ENCODE measurements at places on chromosomes 11 and 22. TPM values are rescaled to one million over a fixed set of nuclear protein-coding genes. Genes with fewer than 3 reads are reported as not detected.

- no peak for DNase-seq
Observed at GRCh38 chr22:50206599-50206998, 5.8 kb downstream of the SELENOO start.

DNA sequence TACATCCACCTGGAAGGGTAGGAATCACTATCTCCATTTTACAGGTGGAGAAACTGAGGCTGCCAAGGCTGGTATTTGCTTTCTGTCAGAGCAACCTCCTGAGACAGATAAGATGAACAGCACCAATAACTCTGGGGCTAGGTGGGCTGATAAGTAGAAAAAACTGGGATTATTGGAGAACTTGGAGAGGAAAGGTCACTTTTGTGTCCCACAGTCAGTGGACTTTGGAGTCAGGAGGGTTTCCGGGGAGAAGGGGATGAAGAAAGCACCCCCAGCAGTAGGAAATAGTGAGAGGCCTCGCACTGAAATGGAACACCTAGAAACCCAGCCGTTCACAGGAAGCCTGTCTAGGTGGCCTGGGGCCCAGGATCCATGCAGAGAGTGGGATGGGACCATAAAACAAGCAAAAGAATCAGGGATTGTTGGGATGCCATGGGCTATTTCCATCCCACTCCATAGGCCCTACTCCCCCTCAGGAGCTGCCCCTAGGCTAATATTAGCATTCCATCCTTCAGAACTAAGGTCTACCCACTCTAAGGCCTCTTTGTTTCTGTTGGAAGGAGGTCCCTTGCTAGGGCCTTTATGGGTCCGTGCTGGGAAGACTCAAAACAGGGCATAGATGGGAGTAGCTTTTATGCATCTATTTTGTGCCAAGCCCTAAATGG, 31.0 kb upstream of the FCHSD2 start:
- DNase-seq: no peak

DNA sequence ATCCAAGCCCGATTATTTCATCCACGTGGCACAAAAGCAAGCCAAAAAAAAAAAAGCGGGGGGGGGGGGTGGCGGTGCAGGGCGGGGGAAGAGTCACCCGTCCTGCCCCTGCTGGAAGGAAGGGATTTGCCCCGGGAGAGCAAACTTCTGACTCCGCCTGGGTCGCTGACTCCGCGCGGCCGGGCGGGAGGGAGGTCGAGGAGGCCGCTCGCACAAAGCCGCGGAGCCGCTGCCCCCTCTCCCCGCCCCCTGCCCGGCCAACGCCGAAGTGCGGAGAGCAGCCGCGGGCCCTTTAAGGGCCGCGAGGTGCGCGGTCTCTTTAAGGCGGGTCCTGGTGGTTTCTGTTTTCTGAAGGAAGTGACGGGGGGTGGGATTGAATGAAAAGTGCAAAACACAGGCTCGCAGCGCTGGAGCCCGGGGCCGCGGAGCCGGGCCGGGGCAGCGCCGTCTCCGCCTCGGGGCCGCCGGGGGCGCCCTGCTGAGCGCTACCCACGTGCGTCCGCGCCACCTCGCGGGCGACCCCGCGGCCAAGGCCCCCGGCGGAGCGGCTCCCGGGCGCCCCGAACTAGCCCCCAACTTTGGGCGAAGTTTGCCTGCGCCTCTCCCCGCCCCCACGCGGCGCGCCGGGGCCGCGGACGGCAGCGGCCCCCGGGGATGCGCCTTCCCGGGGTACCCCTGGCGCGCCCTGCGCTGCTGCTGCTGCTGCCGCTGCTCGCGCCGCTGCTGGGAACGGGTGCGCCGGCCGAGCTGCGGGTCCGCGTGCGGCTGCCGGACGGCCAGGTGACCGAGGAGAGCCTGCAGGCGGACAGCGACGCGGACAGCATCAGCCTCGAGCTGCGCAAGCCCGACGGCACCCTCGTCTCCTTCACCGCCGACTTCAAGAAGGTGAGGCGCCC, at the start of gene OAF:
Gene OAF, plus strand, starts transcription at position 407 of the 896 bp plus-strand sequence. Its CDS starts 248 bp downstream, at position 655.
- DNase-seq: no peak

- no peak for DNase-seq
Observed at GRCh38 chr11:9170450-9170849, 79.1 kb upstream of the SCUBE2 start.

DNA sequence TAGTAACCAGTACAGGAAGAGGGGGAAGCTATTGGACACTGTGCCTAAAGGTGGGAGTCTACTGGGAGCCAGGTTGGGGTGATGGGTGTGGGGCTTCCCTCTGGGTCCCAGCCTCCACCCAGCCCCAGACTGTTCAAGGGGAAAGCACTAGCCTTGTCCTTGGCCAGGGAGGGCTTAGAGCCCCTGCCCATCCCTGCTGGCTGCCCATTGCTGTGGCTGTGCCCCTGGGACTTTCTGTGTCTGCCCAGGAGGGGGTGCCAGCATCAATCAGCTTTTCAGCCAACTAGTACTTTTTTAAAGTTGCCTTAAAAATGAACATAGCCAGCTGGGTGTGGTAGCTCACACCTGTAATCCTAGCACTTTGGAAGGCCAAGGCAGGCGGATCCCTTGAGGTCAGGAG, 19.9 kb downstream of the INCENP start:
- DNase-seq: peak; percentile 56

DNA sequence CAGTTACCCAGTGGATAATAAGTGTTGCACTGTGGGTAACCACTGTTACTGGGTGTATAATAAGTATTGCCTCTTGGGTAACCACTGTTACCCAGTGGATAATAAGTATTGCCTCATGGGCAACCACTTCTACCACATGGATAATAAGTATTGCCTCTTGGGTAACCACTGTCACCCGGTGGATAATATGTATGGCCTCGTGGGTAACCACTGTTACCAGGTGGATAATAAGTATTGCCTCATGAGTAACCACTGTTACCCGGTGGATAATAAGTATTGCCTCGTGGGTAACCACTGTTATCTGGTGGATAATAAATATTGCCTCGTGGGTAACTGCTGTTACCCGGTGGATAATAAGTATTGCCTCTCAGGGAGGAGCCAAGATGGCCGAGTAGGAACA, 29.7 kb upstream of the NXPE4 start:
- no peak for DNase-seq

- DNase-seq: peak; percentile 64
Observed at GRCh38 chr22:47115921-47116320, 353.5 kb downstream of the TBC1D22A start.

GRCh38 chr22:37479196-37479595, 7.0 kb downstream of the MFNG start:
- no peak for DNase-seq

TRIM49D1 gene
- total RNA-seq: not detected

- DNase-seq: no peak
Observed at GRCh38 chr11:97557399-97557798, 1167.6 kb downstream of the JRKL start.

DNA sequence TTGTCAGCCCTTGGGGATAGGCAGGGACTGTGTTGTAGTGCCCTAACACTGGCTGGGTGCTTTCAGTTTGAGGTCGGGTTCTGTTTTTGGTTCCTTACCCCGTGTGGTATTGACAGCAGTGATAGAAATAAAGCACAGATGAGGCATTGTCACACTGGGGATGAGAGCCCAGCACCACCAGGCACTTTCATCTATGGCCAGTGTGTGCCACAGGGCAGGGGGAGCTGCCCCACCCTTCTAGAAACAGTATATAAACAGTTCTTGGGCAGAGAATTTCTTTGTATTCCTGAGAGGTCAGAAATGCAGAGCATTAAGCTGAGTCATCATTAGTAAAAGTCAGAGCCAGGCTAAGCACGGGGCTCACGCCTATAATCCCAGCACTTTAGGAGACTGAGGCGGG, 23.1 kb upstream of the CDC42EP2 start:
- DNase-seq: peak; percentile 18

- no peak for DNase-seq
Observed at GRCh38 chr11:110355011-110355744, 58.8 kb upstream of the RDX start.

SLC39A13 gene
- 120 TPM for total RNA-seq

GRCh38 chr22:29744902-29745301, 21.9 kb downstream of the ZMAT5 start:
- no peak for DNase-seq

GRCh38 chr11:80186692-80187091, 745.9 kb upstream of the TENM4 start:
- no peak for DNase-seq

CYTH4 gene
- total RNA-seq: not detected

- DNase-seq: no peak
Observed at GRCh38 chr11:78414321-78415051, 3.1 kb downstream of the GAB2 start.

DNA sequence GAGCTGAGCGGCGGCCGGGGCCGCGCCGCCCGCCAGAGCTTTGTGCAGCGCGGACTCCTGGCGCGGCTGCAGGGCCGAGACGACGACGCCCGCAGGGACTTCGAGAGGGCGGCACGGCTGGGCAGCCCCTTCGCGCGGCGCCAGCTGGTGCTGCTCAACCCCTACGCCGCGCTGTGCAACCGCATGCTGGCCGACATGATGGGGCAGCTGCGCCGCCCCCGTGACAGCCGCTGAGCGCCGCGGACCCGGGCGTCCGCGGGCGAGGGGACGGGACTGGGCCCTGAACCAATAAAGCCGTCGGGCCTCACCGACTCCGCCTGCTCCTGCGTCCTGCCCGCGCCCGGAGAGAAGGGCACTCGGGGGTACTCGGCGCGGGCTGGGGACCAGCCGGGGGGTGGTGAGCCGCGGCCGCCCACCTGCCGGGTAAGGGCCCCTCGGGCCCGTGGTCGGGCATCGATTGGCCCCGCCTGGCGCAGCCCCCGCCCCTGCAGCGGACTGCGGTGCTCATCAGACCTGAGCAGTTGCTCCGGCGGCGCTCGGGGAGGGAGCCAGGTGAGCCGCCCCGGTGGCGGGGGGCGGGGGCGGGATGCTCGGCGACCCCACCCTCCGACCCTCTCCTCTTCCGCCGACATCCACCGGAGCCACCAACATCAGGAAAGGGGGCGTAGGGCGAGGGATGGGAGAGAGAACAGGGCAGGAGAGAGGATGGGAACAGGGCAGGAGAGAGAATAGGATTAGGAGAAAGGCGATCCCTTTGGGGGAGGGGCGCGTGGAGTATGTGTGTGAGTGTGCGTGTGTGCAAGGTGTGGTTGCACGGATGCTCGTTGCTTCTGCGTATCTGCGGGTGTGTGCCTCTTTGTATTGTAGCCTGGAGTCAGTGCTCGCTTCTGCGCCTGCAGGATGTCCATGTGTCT, at the start of gene TMEM25:
Gene TMEM25, plus strand, starts transcription at position 510 of the 914 bp plus-strand sequence. CDS start 610 bp downstream, outside the sequence.
- DNase-seq: no peak

OR51B5 gene
- 0.20 TPM for total RNA-seq

DNA sequence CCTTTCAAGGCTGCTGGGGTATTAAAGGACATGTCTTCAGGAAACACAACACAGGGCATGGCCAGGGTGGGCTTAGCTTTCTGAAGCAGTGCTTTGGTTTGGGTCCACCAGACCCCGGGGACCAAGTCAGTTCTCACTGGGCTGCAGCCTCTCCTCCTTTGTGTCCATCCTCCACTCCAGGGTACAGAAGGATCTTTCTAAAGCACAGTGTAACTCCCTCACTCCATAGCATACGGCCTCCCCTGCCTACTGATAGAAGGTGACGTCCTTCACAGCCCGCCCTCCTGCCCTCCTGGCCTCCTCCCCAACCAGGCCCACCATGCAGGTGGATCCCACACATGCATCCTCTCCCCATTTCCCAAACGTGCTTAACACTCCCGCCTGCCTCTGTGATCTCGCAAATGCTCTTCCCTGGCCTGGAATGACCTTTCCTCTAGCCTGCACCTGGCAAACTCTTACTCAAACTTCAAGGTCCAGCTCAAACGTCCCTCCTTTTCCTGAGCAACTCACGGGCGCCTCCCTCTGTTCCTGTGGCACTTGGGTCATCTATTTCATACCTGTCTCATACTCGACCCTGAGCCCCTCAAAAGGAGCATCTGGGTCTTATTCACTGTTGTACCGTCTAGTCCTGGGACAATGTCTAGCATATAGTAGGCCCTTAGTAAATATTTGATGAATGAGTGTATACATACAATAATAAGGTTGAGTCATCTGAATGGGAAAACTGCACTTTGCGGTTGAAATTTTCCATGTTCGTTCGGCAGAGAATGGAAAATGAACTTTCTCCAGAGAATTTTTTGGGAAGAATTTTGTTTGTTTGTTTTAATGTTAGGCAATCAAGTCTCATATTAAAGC, 187.7 kb downstream of the EFCAB6 start:
- DNase-seq: no peak

FERMT3 gene
- 1.0 TPM for total RNA-seq

- peak; percentile 88 for DNase-seq
Observed at GRCh38 chr22:44385296-44385610, 72.5 kb upstream of the SHISAL1 start.

XKR3 gene
- total RNA-seq: not detected

- no peak for DNase-seq
Observed at GRCh38 chr22:41560095-41560471, 727 bp upstream of the CSDC2 start.

RIMBP3C gene
- total RNA-seq: 0.38 TPM

GRCh38 chr11:77253690-77254089, 47.8 kb downstream of the GDPD4 start:
- DNase-seq: no peak

BARX2 gene
- not detected for total RNA-seq

GRCh38 chr11:125141178-125141577, 23.4 kb upstream of the PKNOX2 start:
- DNase-seq: no peak

DNA sequence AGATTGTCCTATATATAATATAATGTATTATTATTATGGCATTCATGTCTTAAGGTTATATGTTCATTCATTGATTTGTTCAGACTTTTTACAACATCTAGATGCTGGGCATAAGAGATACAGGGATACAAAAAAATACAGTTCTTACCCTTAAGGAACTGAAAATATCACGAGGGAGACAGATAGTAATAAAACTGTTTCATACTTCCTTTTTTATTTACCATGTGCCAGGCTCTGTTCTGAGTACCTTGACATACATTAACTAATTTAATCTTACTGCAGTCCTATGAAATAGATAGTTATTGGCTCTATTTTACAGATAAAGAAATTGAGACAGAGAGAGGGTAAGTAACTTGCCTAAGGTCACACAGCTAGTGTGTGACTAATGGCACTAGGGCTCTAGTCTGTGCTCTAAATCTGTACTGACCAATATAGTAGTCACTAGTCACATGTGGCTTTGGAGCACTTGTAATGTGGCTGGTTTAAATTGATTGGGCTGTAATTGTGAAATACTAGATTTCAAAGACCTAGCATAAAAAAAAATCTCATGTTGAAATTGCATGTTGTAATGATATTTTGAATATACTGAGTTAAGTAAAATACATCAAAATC, 21.3 kb downstream of the TRIM44 start:
- DNase-seq: no peak

DNA sequence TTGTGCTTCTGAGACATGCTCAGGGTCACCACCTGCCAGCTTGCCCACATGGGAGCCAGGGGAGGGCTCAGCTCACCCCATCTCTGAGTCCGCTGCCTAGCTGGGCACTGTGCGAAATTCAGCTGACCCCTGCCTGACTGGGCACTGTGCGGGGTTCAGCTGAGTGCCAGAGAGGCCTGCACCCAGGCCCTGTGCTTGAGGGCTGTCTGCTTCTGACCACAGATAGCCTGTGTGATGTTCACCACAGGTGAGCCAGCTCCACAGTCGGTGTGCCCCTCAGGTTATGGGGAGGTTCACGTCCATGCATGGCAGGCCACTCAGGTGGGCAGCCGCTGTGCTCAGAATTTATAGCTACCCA, 84.5 kb upstream of the SUSD2 start:
- DNase-seq: peak; percentile 76

KRTAP5-1 gene
- not detected for total RNA-seq

All from chondrocyte (in vitro differentiated cells).